ENCODE measurements at places on chromosomes 2 and 18.

DNA sequence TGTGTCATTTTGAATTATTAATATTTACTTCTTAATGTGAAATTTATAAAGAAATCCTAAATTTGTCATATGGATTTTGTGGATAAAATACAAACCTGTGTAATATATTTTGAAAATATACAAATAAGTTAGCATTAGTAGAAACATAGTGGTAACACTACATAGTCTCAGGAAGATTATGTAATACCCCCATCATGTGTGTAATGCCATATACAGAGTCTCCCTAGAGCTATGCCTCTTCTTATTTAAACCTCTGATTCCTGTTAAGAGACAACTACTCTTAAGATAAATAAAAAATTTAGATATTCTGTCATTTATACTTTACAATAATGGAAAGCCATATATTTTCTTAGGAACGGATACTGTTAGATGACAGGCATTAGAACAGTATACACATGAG lies 2012.0 kb upstream of the LRRTM1 start:
- DNase-seq = no peak

DNA sequence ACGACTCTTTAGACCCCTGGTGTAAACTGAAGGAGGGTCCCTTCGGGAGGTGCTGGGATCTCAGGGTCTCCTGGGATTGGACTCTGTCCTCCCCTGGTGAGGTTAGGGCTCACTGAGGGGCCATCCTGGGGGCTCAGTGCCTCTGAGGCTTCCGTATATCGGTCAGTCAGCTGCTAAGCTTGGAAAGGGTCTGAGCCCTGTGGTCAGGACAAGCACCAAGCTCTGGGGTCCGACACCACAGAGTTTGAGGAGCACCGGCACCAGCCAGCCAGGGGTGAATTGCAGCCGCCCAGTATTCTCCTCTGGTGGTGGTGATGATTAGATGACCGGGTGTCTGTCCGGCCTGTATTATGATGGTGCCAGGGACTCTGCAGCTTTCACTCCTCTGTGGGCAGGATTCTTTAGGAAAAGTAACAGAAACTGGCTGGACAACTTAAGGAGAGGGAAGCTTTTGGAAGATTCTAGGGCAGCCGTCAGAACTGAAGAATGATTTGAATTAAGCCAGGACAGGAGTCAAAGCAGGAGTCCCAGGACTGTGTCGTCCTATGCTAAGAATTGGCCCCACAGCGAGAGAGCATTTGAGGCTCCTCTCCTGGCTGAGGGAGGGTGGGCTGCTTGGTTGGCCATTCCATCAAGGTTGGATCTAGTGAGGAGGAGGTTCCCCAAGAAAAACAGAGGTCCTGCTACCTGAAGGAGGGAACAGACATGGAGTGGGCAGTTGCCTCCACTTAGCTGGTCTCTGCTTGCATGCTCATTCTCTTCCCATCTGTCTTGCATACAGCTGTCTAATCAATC lies 158.6 kb upstream of the HS6ST1 start:
- DNase-seq = no peak

- DNase-seq = peak; percentile 42
Observed at GRCh38 chr2:70785137-70785911, 5.1 kb downstream of the FIGLA start.

GRCh38 chr18:22650247-22650646 lies 232.5 kb upstream of the CTAGE1 start:
- peak; percentile 54 for DNase-seq

DNA sequence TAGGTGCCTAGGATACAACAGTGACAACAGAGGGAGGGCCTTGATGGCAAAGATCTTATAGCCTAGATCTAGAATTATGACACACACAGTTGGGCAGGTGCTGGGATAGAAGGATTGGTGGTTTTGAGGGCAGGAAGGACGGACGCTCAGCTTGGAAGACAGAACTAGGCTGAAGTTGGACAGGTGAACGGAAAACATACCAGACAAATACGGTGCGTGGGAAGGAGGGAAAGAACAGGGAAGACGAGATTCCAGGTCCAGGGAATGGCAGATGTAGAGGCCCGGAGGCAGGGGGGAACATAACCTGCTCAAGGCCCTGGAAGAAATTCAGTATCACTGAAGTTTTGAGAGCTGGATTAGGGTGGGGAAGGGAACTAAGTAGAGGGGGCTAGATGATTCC lies 40.8 kb downstream of the CRACDL start:
- DNase-seq = no peak

DNA sequence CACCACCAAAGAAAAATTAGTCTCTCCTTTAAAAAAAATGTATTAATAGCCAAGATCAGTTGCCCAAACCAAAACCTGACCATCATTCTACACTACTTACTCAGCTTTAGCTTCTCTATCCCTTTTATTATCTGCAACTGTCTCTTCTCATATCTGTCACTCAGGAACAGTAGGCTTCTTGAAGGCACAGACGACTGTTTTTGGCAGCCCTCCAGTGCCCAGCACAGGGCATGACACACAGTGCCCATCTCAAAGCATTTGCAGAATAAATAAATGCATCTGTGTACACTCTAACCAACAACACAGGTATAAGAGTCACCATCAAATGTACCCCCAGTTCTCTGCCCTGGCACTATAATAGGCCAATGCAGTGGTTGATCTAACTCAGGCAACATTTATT lies 117.2 kb downstream of the UXS1 start:
- no peak for DNase-seq

Data from fibroblast of skin of right quadriceps (primary cell).